ENCODE measurements at places on chromosomes 6 and 20.

- DNase-seq = no peak
Observed at GRCh38 chr20:36744243-36744642, 1.6 kb downstream of the NDRG3 start.

GRCh38 chr20:57509665-57510237, 15.2 kb downstream of the CTCFL start:
- DNase-seq = no peak

GRCh38 chr6:3418496-3419060, 38.3 kb downstream of the SLC22A23 start:
- DNase-seq = no peak

- no peak for DNase-seq
Observed at GRCh38 chr6:25831532-25832306, at the start of gene SLC17A1. Gene SLC17A1, minus strand, starts transcription at chr6:25832052. Its CDS starts 1,495 bp downstream, at chr6:25830557.

DNA sequence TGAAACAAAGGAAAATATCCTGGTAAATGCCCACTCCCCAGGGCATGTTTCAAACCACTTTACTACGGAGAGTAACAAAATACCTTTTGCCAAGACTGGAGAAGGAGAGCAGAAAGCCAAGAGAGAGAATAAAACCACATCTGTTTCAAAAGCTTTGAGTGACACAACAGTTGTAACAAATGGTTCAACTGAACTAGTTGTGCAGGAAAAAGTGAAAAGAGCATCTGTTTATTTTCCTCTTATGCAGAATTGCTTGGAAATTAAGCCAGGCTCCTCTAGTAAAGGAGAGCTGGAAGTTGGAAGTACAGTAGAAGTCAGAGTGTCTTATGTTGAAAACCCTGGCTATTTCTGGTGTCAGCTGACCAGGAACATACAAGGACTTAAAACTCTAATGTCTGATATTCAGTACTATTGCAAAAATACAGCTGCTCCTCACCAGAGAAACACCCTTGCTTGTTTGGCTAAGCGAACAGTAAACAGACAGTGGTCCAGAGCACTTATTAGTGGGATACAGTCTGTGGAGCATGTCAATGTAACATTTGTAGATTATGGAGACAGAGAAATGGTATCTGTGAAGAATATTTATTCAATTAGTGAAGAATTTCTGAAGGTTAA, 2.6 kb downstream of the TDRD6 start:
- DNase-seq = no peak

GRCh38 chr6:162489101-162489976, 238.2 kb downstream of the PRKN start:
- DNase-seq = no peak

- peak; percentile 89 for DNase-seq
Observed at GRCh38 chr6:158518191-158519127, 41.4 kb upstream of the TMEM181 start.

DNA sequence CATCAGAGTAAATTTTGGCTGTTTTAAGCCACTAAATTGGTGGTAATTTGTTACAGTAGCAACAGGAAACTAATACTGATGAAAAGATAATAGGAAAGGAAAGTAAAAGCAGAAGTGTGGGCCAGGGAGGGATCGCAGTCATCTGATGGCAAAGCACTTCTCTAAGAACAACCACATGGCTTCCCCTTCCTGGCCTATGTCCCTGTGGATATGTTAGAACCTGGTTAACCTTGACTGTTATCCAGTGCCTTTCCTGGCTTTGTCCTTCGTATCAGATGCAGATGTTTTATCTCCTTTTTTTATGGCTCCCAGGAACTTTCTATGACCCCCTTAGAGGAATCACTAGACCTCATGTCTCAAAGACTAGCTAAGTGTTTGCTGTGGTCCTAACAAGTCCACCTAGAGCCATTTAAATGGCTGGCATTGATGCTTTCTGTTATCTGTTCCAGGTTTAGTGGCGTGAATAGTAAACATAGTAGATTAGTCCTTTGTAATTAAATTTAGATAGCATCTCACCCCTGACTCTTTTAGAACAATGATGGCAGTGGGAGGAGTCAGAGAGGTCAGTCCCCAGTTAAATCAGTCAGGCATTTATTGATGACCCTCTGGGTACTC, 79.2 kb upstream of the PHACTR2 start:
- DNase-seq = no peak

GRCh38 chr6:158286413-158286812, 25.9 kb upstream of the TULP4 start:
- DNase-seq = no peak

DNA sequence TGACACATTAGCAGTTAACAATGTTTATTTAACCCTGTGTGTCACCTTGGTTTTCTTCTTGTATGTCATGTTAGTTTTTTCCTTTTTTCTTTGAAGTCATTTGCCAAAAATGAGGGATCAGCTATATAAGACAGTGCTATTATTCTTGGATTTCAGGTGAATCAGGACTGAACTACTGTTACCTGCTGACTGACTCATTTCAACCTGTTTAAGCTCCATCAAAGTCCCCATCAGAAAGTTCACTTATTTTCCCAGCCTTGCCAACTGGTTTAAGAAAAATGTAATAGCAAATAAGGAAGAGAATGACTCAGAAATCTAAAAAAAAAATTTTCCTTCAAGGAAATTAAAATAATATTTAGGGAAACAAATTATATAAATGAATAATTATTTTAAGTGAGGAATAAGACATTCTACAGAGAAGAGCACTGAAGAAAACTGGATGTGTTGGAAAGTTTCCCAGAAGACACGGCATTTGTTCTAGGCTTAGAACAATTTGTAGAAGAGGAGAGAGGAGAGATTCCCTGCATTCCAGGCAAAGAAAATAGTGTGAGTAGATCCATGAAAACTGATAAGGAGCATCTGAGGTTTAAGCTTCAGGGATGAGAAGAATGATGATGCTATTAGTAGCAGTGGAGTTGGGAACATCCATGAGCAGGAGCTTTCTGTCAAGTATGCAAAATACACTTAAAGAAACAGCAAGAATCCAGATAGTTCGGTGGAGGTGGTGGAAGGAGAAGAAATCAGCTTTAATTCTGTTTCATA, 84.9 kb upstream of the SIM1 start:
- peak; percentile 2 for DNase-seq

DNA sequence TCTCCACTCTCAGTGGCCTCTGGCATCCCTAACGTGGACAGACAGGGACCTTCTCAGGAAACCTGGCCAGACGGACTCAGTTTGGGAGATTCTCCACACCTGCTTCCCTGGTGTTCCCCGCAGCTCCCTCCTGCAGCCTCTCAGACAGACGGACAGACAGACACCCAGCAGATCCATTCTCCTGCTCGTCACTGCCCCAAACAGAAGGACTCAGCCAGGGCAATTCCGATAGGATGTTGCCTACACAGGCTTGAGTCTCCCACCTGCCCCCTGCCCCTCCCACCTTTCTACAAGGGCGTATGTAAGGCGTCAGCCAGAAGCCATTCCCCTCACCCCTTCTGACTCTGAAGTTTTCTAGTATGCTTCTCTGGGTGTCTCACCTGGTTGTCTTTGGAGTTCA, 428 bp downstream of the CCM2L start:
- DNase-seq = no peak

GRCh38 chr6:17466707-17467106, 73.3 kb downstream of the CAP2 start:
- no peak for DNase-seq

GRCh38 chr6:44660561-44661220, 273.2 kb downstream of the CDC5L start:
- DNase-seq = no peak

DNA sequence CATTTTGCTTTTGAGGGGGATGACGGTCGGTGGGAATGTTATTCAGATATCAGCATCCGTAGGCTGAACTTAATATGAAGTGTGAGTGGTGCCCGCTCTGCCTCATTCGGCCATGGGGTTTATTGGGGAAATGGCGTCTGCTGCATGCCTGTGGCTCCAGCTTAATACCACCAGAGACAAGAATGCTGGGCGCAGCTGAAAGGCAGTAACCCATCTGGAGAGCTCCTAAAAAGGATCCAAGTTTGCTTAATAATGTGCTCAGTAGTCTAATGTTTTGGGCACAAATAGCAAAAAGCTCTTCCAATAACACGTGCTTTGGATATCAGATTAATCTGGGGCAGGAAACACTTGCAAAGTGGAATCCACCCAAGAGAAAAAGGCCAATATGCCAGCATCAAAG, 273.0 kb upstream of the TAB2 start:
- DNase-seq = peak; percentile 24

GRCh38 chr20:1301031-1301529, 27.9 kb downstream of the SDCBP2 start:
- DNase-seq = no peak

DNA sequence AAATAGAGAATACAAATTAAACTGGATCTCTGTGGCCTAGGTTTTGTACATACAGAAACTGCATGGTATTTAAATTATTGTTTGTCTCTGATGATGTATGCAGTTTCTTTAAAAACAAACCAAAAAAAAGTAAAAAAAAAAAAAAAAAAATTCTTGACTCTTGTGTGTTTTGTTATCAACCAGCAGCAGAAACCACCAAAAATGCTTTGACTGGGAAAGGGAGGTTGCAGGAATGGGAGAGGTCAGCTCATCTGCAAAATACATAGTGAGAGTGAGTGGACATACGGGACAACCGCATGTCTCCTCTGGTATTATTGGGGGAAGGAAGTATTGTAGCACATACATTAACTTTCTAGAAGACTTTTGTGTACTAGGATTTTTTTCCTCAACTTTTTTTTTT, 38.0 kb downstream of the TBC1D7 start:
- DNase-seq = no peak

DNA sequence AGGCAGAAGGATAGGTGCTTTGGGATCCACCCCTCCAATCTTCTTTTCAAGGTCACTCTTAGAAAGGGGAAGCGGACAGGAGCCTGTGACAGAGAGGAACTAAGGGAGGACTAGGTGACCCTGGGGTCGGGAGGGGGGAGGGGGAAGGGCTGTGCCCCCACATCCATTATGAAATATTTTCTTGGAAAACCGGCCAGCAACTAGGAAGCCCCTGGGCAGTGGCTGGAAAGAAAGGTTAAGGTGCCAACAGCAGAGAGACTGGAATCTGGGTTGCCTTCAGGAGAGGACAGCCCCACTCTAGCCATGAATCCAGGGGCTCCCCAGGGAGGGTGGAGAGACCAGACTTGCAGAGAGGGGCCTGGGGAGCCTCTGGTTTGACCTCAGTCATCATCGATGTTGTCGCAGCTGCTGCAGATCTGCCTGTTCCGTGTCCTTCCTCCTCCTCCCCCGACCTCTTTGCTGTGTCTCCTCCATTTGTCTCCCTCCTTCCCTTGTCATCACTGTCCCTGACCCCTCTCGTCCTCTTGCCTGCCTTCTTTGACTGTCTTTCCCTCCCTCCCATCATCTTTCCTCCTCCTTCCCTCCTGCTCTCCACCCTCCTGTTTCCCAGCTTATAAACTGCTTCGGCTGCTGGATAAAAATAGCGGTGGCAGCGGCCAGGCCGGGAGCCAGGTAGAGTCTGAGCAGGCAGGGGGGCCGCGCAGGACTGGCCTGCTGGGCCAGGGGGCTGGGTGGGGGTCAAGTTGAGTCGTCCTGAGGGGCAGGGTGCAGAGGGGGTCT, 3.2 kb downstream of the SLC29A1 start:
- no peak for DNase-seq

- no peak for DNase-seq
Observed at GRCh38 chr6:107083047-107083768, 32.1 kb downstream of the BEND3 start.

GRCh38 chr20:23161968-23162696, 76.0 kb upstream of the CD93 start:
- peak; percentile 27 for DNase-seq

GRCh38 chr6:88666901-88667300, 296.5 kb downstream of the RNGTT start:
- DNase-seq = no peak

- no peak for DNase-seq
Observed at GRCh38 chr6:155349129-155349528, 34.8 kb upstream of the TFB1M start.

DNA sequence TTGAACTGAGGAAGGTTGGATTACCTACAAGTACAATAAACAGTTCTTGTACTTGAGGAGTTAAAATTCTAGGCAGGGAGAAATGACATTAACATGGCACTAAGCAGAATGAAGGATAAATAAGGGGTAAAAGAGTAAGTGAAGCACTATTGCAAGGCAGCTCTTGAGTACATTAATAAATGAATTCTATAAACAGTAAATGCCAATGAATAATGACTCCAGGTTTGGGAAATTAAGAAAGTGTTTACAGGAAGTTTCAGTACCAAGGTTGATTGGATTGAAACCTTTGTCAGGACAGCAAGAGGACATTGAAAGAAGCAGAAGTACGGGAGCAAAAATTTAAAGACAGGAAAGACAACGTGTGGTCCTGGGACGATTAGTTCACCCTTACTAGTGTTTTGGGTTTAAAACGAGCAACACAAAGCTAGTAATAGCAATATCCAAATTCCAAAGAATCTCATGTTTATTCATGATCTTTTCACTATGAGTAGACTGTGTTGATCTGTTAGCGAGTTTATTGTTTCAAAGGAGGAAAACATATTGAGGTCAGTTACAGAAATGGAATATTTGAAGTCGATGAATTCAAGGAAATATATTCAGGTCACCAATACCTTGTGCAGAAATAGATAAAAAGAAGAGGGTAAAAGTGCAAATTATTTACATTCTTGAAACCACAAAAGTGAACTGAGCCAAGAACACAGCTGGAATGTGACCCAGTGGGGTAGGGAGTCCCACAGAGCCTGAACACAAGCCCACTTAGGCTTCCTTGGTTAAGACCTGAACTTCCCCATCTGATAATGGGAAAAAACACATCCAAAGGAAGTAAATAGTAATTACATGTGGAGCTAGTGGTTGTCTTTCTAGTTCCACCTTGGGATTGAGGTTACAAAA, 80.8 kb downstream of the MKKS start:
- DNase-seq = no peak

GRCh38 chr6:4751823-4752464, 24.3 kb upstream of the CDYL start:
- no peak for DNase-seq

DNA sequence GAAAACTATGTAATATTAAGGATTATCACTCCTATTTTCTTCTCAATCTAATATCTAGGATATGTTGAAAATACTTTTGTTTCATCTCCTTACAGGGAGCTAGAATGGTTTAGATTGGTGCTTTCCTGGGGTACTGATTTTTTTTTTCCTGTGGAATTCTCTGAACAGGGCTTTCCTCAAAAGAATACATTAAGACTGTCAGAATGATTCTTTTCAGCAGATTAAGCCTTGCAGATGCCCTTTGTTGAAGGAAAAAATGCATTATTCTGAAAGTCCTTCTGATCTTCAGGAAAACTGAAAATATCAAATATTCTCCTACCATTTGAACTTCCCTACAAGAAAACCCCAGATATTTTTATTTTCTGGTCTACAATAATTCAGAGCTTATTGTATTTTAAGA, 178.9 kb downstream of the SOX4 start:
- no peak for DNase-seq

GRCh38 chr6:45148711-45149341, 179.3 kb upstream of the RUNX2 start:
- DNase-seq = no peak

- peak; percentile 45 for DNase-seq
Observed at GRCh38 chr6:36333171-36333895, 3.4 kb downstream of the BNIP5 start.

GRCh38 chr20:46991880-46992639, 97.4 kb downstream of the EYA2 start:
- DNase-seq = no peak

GRCh38 chr6:144174006-144174405, 23.7 kb downstream of the STX11 start:
- DNase-seq = no peak

All from Ammon's horn (tissue), 1 donor.